ENCODE measurements at places on chromosomes 13 and 19.
A peak's percentile ranks its signal among the peaks of the same experiment; 100 is the strongest.

DNA sequence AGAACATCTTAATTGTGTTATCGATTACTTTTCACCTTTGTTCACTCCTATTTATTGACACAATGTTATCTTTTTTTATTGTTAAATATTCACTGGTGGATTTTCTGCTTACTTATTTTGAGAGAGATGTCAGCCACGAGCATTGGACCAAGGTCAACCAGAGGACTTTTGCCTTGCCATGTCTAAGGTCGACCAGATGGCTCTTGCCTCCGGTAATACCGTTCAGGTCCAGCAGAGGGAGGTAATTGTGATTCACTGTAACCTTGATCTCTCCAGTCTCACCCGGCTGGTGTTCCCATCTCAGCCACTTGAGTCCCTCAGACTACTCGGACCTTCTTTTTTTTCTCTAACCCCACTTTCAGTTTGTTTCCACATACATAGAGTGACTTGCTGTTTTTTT lies 1438.1 kb downstream of the UQCRFS1 start:
- no peak for DNase-seq

DNA sequence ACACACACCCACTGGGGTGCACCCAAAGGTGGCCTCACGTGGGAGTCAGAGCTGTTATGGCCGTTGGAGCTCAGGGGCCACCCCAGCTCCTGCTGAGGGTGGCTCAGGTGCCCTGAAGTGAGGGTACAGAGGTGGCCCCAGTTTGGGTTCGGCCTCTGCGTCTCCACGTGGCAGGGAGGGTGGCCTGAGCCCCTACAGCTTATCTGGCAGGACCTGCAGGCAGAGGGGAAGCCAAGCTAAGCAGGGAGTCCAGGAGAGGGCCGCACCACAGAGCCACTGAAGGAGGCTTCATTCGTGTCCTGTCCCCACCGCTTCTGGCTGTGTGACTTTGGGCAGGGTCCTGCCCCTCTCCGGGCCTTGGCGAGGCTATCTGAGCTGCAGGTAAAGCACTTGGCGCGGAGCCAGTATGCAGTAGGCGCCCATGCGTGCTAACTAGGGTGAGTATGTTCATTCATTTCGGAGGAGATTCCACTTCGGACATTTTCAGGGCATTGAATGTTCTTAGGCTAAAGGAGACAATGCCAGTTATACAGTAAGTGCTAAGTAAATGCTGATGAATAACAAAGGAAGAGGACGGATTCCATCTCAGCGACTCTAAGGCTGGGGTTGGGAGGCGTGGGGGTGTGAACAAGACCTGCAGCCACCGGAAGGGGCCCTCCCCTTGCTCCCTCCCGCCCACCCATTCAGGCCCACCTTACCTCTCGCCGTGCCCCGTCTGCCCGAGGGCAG lies 4.9 kb downstream of the REX1BD start:
- DNase-seq = no peak

DNA sequence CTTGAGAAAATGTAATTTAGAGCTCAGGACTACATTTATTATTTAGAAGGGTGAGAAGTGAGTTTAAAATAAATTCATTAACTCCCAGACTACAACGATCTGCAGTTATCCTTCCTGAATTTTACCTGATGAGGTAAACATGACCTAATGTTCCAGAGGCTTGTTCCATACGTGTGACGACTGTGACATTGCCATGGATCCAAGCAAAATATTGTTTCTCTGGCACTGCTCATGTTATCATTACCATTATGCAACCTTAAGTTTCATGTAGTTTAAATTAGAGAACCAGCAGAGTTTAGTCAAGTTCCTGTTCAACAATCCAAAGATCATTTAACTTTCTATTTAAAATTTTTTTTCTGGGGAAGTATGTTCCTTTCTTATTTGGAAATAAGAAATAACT lies 279.6 kb downstream of the KLF5 start:
- DNase-seq = no peak

DNA sequence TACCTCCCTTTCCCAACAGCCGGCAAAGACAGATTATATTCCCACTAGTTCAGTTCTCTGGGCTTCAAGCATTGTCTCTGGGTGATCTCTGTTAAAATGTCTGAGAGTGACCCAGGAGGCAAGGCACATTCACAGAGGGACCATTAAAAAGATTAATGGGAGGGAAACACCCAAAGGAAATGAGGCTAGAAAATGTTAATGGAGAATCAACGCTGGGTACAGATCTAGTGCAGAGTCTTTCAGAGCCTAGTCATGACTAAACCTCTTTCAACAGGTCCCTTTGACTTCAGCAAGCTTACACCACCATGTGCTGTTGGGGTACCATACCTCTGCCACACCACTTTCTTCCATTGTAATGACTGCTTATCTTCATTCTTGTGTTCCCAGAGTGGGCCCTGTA lies 358.6 kb downstream of the DCT start:
- DNase-seq = no peak

- DNase-seq = peak; percentile 53
Observed at GRCh38 chr19:28466107-28467045, 746.6 kb downstream of the UQCRFS1 start.

DNA sequence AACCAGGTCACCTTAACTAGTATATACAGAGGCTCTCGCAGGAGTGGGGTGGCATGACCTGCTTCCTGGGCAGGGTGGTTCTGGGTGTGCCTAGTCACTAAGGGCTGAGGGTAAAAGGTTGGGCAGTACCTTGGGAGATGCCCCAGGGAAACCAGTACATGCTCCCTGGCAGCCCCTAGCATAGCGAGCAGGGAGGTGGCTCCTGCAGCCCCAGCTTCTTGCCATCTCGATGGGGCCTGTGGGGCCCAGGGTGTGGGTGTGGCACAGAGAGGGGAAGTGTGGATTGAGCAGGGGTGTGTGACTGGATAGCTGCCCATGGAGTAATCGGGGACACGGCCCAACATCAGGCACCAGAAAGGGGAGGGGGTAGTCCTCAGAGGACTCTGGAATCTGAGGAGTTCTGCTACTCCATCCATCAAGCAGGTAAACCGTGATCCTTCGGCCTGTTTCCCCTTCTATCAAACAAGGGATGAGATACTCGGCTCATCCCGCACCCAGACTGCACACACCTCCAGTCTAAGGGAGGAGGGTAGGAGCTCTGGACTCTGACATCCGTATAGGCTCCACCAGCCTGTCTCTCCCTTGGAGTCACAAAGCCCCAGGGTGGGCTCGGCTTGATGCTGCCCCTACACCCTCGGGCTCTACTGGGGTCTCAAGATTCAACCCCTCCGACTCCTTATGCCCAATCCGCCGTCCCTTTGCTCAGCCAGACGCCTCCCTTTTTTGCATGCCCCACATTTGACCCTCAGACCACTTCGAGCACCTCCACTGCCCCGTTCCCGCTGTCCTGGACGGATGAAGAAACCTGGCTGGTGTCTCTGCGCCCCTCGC lies 1.1 kb downstream of the ZBTB45 start:
- DNase-seq = no peak

- DNase-seq = no peak
Observed at GRCh38 chr19:17424743-17425365, 5.0 kb downstream of the MVB12A start.

DNA sequence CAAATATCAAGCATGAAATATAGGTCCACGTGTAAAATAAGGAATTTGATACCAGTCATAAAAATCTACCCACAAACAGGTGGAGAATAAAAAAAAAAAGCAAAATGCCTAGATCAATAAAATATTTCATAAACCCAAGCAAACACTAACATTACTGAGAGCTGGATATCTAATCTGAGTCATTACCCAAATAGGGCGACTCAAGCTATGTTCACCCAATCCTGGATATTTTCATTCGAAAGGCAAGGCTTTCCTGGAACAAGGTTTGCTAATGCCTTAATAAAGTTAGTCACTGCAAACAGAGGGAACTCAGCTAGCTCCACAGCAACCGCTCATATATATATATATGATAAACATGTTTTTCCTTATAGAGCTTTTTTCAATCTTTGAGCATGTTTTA lies 33.5 kb upstream of the TM9SF2 start:
- no peak for DNase-seq

GRCh38 chr13:37100731-37101130 lies 4.7 kb downstream of the CSNK1A1L start:
- DNase-seq = no peak

- DNase-seq = no peak
Observed at GRCh38 chr13:101967216-101967615, 434.6 kb downstream of the FGF14 start.

DNA sequence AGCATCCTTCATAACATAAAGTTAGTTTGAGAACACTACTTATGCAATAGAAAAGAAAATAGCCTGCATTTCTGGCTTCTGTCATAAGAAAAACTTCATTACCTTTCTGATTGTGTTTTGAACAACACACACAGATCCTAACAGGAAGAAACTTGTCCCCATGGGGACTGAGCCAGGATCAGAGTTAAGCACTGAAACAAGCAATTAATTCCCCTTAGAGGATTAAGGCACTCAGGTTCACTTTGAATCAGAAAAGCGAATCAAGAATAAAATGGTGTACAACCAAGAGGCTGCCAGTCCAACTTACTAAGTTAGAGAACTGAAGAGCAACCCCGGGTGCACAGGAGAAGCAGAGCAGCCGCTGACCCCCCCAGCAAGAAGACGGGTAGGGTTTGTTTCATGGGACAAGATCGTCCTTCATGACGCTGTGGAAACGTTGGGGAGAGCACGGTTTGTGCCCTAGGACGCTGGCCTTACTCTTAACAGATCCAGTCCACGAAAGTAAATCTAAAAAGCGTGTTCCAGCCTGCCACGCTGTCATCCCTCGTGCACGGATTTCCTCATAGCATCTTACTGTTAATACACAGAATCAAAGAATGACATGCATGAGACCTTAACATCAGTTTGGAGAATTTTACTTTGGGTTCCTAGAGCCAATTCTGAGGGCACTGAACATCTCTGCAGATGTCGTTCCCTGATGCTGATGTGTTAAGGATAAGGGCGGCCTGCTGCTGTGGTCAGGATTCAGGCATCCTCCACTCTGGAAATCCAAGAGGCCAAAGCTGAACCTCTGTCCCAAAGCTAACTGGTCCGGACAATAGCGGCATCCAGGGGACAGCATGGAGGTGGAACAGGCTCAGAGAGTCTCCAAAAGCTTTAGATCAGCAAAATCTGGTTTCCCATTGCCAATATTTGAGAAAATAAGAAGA lies 46.4 kb downstream of the GGACT start:
- DNase-seq = no peak

DNA sequence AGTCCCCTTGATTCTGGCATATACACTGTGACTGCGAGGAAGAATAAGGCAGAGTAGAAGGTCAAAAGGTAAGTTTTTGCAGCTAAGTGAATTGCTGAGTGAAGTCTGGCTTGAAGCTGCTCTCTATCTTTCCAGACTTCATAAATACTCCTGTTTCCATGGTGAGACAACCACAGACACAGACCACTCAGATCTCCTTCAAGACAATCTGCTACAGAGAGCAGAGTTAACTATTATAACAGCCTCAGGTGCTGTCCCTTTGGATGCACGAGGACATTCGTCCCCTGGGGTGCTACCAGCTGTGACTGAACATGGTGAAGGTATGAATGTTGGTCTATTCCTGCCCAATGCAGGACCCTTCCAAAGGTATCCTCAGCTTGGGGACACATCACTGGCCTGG lies 104.0 kb downstream of the MYCBP2 start:
- DNase-seq = no peak

GRCh38 chr13:44904967-44905366 lies 84.3 kb downstream of the NUFIP1 start:
- DNase-seq = peak; percentile 40

- DNase-seq = no peak
Observed at GRCh38 chr19:50455992-50456391, 20.3 kb upstream of the EMC10 start.

GRCh38 chr19:12660980-12661379 lies 5.6 kb downstream of the MAN2B1 start:
- DNase-seq = no peak

- DNase-seq = no peak
Observed at GRCh38 chr19:3760871-3761361, 576 bp downstream of the APBA3 start.

DNA sequence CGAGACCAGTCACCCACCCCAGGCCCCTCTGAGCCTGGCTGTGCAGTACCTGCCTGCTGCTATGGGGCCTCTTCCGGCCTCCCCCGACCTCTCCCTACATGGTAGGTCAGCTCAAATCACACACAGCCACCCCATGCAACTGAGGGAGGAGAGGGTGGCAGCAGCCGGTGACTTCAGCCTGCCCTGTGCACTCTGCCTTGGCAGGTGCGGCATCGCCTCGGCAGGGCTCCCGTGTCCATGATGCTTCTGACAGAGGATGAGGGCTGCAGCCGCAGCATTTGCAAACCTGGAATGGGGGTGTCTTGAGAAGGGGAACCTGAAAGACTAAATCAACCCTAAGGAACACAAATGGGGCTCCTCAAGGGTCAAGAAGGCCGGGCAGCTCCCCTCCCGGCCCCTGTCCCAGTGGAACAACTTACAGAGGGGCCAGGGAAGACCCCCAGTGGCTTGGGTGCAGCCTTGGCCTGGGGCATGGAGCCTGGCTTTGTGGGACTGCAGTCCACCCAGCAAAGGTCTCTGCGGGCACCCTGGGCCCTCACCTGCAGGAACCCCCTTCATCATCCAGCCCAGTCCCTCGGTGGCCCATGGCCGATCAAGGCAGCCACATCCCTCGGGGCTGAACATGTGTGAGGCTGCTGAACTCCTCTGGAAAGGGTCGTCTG lies 6.7 kb downstream of the TEX29 start:
- no peak for DNase-seq

- no peak for DNase-seq
Observed at GRCh38 chr19:13267889-13268288, 117.7 kb downstream of the IER2 start.

DNA sequence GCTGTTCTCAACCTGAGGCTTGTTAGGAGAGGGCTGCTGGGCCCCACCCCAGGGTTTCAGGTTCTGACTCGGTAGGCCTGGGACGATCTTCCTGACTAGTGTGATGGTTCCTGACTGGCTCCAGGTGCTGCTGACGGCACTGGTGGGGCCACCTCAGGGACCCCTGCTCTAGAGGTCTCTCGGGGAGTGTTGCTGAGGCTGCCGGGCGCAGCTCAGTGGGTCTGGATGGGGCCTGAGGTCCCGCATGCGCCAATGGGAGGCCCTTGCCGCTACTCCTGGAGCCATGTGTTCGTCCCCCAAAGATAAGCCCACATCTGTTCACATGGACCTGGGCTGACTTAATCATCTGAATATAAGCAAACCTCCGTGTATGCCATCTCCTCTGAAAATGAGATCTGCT lies 133.0 kb downstream of the ATP11A start:
- DNase-seq = no peak

DNA sequence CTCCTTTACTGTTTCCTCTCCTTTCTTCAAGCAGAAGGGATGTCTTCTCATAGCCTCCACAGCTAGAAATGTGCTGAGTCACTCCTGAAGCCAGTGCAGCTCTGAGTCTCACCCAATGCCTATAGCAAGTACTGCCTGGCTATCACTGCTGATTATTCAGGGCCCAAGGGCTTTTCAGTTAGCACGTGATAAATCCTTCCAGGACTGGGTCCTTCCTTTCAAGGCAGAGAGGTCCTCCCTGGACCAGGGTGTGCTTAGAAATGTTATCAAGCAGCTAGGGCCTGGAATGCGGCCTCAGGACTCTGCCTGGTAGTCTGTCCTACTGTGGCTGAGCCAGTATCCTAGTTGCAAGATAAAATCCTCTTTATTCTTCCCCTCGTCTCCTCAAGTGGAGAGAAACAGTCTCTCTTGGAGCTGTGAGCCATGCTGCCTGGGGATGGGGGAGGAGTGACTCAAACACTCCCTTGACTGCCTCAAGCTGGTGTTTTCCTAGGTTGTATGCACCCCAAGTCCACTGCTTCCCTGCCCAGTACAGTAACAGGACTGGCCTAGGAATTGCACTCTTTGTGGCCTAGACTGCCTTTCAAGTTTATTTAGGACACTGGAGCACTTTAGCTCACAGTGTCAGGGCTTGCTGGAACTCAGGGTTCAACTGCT lies 198.7 kb upstream of the SERP2 start:
- DNase-seq = no peak

- DNase-seq = no peak
Observed at GRCh38 chr19:34990578-34991192, 9.4 kb upstream of the GRAMD1A start.

Measured in left ventricle myocardium inferior (tissue), 1 donor.